ENCODE measurements at places on chromosomes 2 and 18.
A peak's percentile ranks its signal among the peaks of the same experiment; 100 is the strongest.

DNA sequence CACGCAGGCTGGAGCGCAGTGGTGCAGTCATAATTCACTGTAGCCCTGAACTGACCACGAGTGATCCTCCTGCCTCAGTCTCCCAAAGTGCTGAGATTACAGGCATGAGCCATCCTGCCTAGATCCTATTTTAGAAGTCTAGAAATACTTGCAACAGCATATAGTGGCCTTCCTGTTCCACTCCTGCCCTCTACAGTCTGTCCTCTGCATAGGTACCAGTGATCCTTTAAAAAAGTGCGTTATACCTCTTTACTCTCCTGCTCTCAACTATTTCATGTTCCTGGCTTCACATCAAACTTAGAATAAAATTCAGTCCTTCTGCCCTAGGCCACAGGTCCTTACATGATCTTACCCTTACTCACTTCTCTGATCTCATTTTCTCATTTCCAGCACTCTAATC is 6.0 kb downstream of the COMMD1 start:
- no peak for DNase-seq

GRCh38 chr2:62293490-62294271 is 97.8 kb downstream of the B3GNT2 start:
- peak; percentile 81 for DNase-seq

- no peak for DNase-seq
These were observed 11.6 kb downstream of the TRPM8 start for GRCh38 chr2:233928594-233929351.

- DNase-seq = no peak
These were observed 47.2 kb downstream of the VIL1 start for GRCh38 chr2:218465987-218466633.

- DNase-seq = no peak
These were observed 14.4 kb upstream of the SNED1 start for GRCh38 chr2:240983996-240984498.

DNA sequence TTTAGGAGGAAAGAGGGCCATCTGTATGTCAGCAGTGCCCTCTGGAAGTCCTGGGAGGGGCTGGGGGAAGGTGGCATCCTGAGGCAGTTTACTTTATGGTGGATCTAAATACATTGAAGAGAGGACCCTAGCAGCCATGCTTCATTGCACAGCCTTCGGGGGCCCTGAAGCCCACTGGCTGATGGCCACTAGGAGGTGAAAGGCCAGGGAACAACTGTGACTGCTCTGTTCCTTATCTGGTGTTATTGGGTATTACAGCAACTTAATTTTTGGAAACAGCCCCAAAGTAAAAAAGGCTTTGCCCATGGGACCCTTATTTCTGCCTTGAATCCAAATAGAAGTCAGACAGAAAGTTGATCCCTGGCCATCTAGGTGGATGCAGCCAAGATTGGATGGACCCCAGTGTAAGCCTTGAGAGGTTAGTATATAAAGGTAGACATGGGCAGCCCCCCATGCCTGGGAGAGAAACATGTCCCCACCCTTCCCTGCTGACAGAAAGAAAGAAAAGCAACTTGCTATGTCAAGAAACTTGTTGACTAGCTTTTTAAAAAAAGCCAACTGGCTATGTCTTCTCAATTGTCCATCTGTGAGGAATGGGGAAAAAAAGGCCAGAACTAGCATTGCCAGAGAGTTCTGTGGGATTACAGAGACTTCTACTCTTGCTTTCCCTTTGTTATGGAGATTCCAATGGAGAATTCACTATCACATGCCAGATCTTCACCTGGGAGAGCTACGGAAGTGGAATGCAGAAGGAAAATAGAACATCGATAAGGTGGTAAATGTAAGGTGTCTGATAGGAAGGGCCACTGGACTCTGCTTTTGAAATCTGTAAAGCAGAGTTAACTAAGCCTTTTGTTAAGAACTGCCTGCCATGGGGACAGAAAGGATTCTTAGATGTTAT is 58.6 kb upstream of the OSR1 start:
- DNase-seq = no peak

- DNase-seq = no peak
These were observed 16.3 kb downstream of the CNDP2 start for GRCh38 chr18:74512321-74513053.

Data from left renal cortex interstitium (tissue), 4 donors.